Naive thymus-derived CD8-positive, alpha-beta T cell (primary cell): ENCODE measurements at places on chromosomes 2 and 18. TPM values are rescaled to one million over a fixed set of nuclear protein-coding genes. Genes with fewer than 3 reads are reported as not detected.

DNA sequence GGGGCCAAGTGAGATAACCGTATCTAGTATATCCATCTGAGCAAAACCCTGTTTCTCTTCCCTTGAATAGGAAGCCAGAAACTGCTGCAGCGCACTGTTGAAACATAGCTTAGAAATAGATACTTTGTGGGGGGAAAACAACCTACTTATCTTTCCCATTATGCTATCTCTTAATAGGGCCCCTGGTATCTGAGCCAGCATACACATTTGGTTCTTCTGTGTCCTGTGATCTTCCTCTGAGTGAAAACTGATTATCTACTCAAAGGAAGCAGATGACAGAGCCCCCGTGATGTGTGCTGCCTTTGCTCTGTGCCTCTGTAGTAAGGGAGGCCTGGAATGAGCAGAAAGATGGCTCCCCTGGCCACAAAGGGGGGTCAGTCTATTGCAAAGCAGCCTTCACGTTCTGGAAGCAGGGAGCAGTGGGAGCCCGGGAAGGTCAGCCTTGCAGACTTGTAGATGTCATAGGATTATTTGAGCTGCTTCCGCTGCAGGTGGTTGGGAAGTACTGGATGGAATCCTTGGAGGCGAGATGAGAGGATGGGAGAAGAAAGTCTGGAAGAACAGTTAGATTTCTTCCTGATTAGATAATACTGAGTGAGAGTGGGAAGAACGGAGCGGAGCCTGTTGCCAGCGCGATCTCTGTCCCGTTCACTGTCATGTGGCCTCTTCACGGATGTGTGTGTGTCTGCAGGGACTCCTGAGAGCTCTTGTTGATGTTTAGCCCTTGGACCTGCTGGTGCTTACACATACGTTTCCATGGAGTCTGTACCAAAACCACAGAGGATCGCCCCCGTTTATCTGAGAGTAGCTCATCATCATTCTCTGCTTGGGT, 150.1 kb downstream of the AGAP1 start:
- H3K36me3 ChIP-seq, result no peaks in the 10 kb centered on the region
- H3K27me3 ChIP-seq, result peaks cover 16% of the 10 kb centered on the region
- H3K27ac ChIP-seq, result no peak overlapping the region
- no peaks in the 10 kb centered on the region for H3K4me1 ChIP-seq
- no peak for DNase-seq
- H3K4me3 ChIP-seq, result no peak overlapping the region

GRCh38 chr2:70477441-70477844, 76.2 kb downstream of the TGFA start:
- H3K4me3 ChIP-seq, result no peak overlapping the region
- H3K4me1 ChIP-seq, result peaks cover 41% of the 10 kb centered on the region
- DNase-seq, result no peak
- no peaks in the 10 kb centered on the region for H3K27me3 ChIP-seq
- H3K27ac ChIP-seq, result no peak overlapping the region

GRCh38 chr18:13611142-13611600, 115.2 kb downstream of the FAM210A start:
- peak overlapping the region; percentile 91 for H3K4me3 ChIP-seq
- DNase-seq, result peak; percentile 62
- H3K4me1 ChIP-seq, result peaks cover 45% of the 10 kb centered on the region
- no peaks in the 10 kb centered on the region for H3K36me3 ChIP-seq
- no peaks in the 10 kb centered on the region for H3K27me3 ChIP-seq

- peaks cover 11% of the 10 kb centered on the region for H3K36me3 ChIP-seq
- DNase-seq, result no peak
- no peaks in the 10 kb centered on the region for H3K4me1 ChIP-seq
- no peak overlapping the region for H3K4me3 ChIP-seq
- peaks cover 76% of the 10 kb centered on the region for H3K27me3 ChIP-seq
- no peak overlapping the region for H3K27ac ChIP-seq
These were observed 917 bp upstream of the PRKAG3 start for GRCh38 chr2:218832520-218832919.

Gene DTNA
- total RNA-seq, result not detected

Gene FAP
- total RNA-seq, result not detected

Gene BOLL
- total RNA-seq, result not detected

Gene DNAJC5G
- not detected for total RNA-seq

Gene DOCK10
- 165 TPM for total RNA-seq

Gene TRABD2A
- total RNA-seq, result 165 TPM

Gene HRH4
- total RNA-seq, result not detected
